ENCODE measurements at places on chromosomes 6 and 20. TPM values are rescaled to one million over a fixed set of nuclear protein-coding genes. Genes with fewer than 3 reads are reported as not detected.
A peak's percentile ranks its signal among the peaks of the same experiment; 100 is the strongest.

DNA sequence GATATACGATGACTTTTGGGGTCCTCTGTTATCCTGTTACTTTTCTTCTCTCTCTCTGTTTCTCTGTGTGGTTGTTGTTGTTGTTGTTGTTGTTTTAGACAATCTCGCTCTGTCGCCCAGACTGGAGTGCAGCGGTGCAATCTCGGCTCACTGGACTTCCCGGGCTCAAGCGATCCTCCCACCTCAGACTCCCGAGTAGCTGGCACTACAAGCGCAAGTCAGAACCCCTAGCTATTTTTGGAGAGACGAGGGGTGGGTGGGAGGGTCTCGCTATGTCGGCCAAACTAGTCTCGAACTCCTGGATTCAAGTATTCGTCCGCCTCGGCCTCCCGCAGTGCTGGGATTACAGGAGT, 19.1 kb upstream of the ABT1 start:
- DNase-seq, result no peak
- peaks cover 5% of the 10 kb centered on the region for H3K4me1 ChIP-seq
- no peak overlapping the region for H3K27ac ChIP-seq
- H3K36me3 ChIP-seq, result no peaks in the 10 kb centered on the region
- no peak overlapping the region for H3K4me3 ChIP-seq
- H3K27me3 ChIP-seq, result peaks cover 64% of the 10 kb centered on the region

Gene MCHR2
- not detected for total RNA-seq

Gene PAX1
- total RNA-seq, result not detected

Gene C4B
- 45.3 TPM for total RNA-seq

DNA sequence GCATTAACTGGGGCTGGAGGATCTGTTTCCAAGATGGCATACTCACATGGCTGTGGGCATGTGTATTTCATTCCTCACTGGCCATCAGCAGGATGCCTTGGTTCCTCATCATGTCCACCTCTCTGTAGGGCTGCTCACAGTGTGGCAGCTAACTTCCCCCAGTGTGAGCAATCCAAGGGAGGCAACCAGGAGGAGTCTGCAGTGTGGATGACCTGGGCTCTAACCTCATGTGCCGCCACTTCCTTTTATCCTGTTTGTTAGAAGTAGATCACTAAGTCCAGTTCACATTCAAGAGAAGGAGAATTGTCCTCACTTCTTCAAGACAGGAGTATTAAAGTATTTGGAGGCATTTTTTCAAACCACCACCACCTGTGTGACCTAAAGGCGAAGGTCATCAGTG, 54.4 kb downstream of the MTHFD1L start:
- H3K4me1 ChIP-seq, result no peaks in the 10 kb centered on the region
- no peaks in the 10 kb centered on the region for H3K36me3 ChIP-seq
- no peak for DNase-seq
- H3K27me3 ChIP-seq, result no peaks in the 10 kb centered on the region
- H3K27ac ChIP-seq, result no peak overlapping the region

- H3K4me3 ChIP-seq, result no peak overlapping the region
- peaks cover 3% of the 10 kb centered on the region for H3K4me1 ChIP-seq
Observed at GRCh38 chr6:143612186-143612585, 65.6 kb upstream of the PHACTR2 start.

DNA sequence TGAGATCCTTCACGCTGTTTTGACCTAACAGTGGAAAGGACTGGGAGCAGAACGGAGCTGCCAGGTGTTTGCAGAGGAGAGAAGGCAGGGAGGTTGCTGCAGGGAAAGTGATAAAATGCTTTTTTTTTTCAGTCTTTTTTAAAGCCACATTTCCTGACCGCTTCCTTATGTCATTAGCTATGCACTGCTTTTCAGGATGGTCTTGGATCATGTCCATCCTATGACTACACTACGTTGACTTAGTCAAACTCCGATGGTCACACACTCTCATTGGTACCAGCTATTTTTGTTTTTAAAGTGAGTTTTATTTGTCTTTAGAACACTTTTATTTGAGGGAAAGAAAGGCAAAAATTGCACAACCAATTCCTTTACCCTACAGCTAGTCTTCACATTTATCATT, 89.2 kb upstream of the EXOC2 start:
- H3K27ac ChIP-seq, result no peak overlapping the region
- H3K36me3 ChIP-seq, result no peaks in the 10 kb centered on the region
- H3K27me3 ChIP-seq, result no peaks in the 10 kb centered on the region
- no peak overlapping the region for H3K4me3 ChIP-seq
- no peaks in the 10 kb centered on the region for H3K4me1 ChIP-seq

- H3K27me3 ChIP-seq, result no peaks in the 10 kb centered on the region
- no peak overlapping the region for H3K27ac ChIP-seq
- H3K4me3 ChIP-seq, result no peak overlapping the region
Observed at GRCh38 chr6:11320914-11321597, 88.6 kb upstream of the NEDD9 start.

DNA sequence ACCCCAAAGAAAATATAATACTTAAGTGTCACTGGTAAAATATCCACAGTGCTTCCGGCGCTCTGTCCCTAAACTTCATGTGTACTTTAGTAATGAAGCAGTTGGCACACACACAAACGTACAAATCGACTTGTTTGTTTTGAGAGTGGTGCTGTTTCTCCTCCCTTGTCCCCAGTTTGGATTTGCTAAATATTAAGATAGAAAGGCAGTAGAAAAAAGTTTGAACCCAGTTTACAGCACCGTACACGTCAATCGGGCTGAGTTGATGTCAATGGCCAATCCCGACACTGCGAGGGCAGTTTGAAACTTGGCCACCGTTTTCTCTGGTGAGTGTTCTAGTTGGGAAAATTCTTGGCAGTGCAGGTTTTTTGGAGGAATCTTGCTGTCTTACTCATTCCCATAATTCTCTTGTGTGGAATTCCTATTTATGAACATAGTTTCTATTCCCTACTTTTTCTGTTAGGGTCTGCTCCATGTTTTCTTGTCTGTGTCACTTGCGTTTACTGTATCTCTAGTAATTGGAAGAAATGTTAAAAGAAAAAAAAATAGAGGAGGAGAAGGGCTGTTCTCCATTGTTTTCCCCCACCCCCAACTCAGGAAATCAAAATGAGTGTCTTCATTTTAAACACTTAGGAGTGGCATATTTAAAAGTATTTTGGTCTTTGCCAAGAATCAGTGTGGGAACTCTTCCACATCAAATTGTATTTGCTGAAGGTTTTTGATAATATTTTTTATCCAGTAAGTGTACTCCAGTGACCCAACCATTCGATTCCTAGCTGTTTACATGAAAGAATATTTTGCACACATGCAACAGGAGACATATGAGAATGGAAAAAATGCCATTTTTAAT, 72.3 kb downstream of the OR2B2 start:
- no peak overlapping the region for H3K27ac ChIP-seq
- H3K27me3 ChIP-seq, result no peaks in the 10 kb centered on the region
- H3K36me3 ChIP-seq, result no peaks in the 10 kb centered on the region

DNA sequence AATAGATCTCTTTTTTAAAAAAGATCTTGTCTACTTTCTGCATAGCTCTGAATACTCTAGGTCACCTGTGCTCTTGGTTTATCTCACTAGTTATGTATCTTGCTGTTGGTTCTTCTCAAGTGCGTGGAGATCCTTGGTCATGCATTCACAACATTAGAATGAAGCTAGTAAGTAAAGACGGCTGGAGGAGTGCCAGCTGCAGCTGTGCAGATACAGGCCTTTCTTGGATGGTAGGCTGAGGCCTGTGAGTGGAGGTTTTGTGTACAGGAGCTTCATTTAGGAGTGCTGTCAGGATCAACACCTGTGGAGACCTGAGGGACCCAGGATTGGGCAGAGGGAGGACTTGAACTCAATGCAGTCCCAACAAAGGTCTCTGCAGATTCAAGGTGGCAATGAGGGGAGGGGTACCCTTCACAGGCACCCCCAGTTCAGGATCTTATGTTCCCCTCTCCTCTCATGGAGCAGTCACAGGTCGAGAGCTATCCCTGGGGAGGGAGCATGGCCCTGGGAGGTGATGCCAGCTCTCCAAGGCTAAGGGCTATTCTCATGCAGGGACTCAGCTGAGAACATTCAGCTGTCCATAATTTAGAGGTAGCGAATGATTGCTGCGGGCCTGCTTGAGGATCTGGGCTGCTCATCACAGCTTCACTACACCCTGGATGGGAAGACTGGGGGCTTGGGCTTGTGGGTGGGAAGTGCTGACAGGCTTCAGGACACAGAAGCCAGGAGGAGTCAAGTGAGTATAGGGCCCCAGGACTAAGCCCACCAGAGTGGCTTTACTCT, 98.9 kb upstream of the ENPP5 start:
- no peak for DNase-seq
- H3K27me3 ChIP-seq, result no peaks in the 10 kb centered on the region
- no peaks in the 10 kb centered on the region for H3K4me1 ChIP-seq
- no peak overlapping the region for H3K4me3 ChIP-seq
- H3K27ac ChIP-seq, result no peak overlapping the region
- no peaks in the 10 kb centered on the region for H3K36me3 ChIP-seq

GRCh38 chr6:130482645-130483390, 117.0 kb downstream of the TMEM200A start:
- H3K36me3 ChIP-seq, result no peaks in the 10 kb centered on the region
- no peak overlapping the region for H3K27ac ChIP-seq
- no peak for DNase-seq

Gene VSX1
- total RNA-seq, result not detected

DNA sequence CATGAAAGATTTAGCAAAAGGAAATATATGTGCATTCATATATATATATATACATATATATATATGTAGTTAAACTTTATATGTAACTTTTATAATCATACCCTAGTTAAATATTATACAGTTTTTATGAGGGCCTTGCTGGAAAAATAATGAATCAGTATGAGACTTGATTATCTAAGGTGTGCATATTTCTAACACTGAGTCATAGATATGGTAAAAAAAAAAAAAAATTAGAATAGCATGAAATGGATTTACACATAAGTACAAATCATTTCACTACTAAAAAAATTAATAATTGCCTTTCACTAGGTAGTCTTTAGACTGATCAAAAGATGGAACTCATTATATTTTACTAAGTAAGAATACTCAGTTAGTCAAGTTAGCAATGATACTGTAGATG, 51.3 kb upstream of the DST start:
- H3K36me3 ChIP-seq, result no peaks in the 10 kb centered on the region
- H3K4me3 ChIP-seq, result no peak overlapping the region
- no peak for DNase-seq
- peak overlapping the region; percentile 78 for H3K27ac ChIP-seq

- no peaks in the 10 kb centered on the region for H3K27me3 ChIP-seq
- H3K4me3 ChIP-seq, result no peak overlapping the region
- H3K4me1 ChIP-seq, result no peaks in the 10 kb centered on the region
- no peak overlapping the region for H3K27ac ChIP-seq
- H3K36me3 ChIP-seq, result no peaks in the 10 kb centered on the region
- DNase-seq, result no peak
Observed at GRCh38 chr6:164344801-164345291, 930.3 kb downstream of the QKI start.

DNA sequence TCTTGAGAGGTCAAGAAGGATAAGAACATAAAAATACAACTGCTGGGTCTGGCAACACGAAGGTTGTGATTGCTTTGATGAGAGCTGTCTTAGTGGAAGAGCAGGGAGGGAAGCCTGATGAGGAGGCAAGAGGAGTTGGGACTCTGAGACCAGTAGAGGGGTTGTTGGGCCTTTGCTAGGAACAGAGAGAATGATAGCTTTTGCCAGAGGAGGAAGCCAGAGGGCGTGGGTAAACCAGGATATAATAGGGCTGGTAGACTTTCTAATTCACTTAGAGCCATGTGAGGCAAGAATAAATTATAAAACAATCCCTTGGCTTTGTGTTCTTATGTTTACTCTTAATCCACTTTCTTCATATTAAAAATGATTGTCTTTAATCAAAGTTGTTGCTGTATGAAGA, 78.6 kb downstream of the RCAN2 start:
- H3K36me3 ChIP-seq, result no peaks in the 10 kb centered on the region
- no peak for DNase-seq
- no peak overlapping the region for H3K4me3 ChIP-seq
- H3K27ac ChIP-seq, result no peak overlapping the region
- H3K27me3 ChIP-seq, result no peaks in the 10 kb centered on the region
- H3K4me1 ChIP-seq, result peaks cover 37% of the 10 kb centered on the region

GRCh38 chr20:38143238-38143645, 21.8 kb downstream of the TGM2 start:
- no peak for DNase-seq
- H3K27me3 ChIP-seq, result no peaks in the 10 kb centered on the region
- peaks cover 65% of the 10 kb centered on the region for H3K36me3 ChIP-seq
- peaks cover 33% of the 10 kb centered on the region for H3K4me1 ChIP-seq
- peak overlapping the region; percentile 83 for H3K27ac ChIP-seq

DNA sequence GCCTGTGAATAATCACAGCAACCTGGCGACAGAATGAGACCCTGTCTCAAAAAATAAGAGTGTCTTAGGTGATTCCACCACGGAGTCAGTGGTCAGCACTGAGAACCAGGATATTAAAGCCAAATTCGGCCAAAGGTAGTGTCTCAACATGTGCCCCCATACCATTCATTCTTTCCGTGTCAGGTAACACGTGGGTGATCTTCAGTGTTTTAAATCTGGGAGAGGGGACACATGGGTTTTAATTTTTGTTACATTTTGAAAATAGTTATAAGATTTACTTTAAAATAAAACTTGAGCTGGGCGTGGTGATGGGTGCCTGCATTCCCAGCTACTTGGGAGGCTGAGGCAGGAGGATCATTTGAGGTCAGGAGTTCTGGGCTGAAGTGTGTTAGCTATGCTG, 59.0 kb downstream of the TFAP2C start:
- H3K4me1 ChIP-seq, result no peaks in the 10 kb centered on the region
- H3K27me3 ChIP-seq, result no peaks in the 10 kb centered on the region
- no peak for DNase-seq
- H3K36me3 ChIP-seq, result no peaks in the 10 kb centered on the region
- no peak overlapping the region for H3K4me3 ChIP-seq

GRCh38 chr6:12331951-12332749, 42.0 kb downstream of the EDN1 start:
- DNase-seq, result no peak
- H3K4me3 ChIP-seq, result no peak overlapping the region
- no peak overlapping the region for H3K27ac ChIP-seq
